HFFc6 (cell line): ENCODE measurements at places on chromosomes 3 and 15. TPM values are rescaled to one million over a fixed set of nuclear protein-coding genes. Genes with fewer than 3 reads are reported as not detected.

The TEX55 gene
- not detected in 3 replicates for total RNA-seq

The CCDC39 gene
- total RNA-seq: not detected in 3 replicates

The CDHR4 gene
- total RNA-seq: not detected in 3 replicates

The CPN2 gene
- 0.14 to 0.24 TPM (median 0.21 TPM) in 3 replicates for total RNA-seq

The TEX264 gene
- total RNA-seq: 39.2 to 57.8 TPM (median 55.0 TPM) in 3 replicates

The RTP3 gene
- not detected in 2 replicates for total RNA-seq

The SLC22A14 gene
- 0.15 to 0.17 TPM in 2 of 3 replicates, not detected in the other for total RNA-seq

The ROBO2 gene
- 0.09 to 0.23 TPM (median 0.18 TPM) in 3 replicates for total RNA-seq

- no peak for DNase-seq
Observed at GRCh38 chr15:39556461-39556860, 24.4 kb upstream of the THBS1 start.

GRCh38 chr3:14884665-14885064 is 62.7 kb upstream of the NR2C2 start:
- no peak for DNase-seq

GRCh38 chr3:96294143-96294542 is 520.3 kb upstream of the EPHA6 start:
- DNase-seq: no peak

DNA sequence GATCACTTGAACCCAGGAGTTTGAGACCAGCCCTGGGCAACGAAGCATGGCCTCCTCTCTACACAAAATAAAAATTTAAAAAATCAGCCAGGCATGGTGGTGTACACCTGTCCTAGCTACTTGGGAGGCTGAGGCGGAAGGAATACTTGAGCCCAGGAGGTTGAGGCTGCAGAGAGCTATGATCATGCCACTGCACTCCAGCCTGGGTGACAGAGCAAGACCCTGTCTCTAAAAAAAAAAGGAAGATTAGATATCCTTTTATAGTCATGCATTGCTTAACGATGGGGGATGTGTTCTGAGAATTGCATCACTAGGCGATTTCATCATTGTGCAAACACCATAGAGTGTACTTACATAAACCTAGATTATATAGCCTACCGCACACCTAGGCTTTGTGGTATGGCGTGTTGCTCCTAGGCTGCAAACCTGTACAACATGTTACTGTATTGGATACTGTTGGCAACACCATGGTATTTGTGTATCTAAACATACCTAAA is 12.6 kb downstream of the ALAS1 start:
- DNase-seq: no peak

DNA sequence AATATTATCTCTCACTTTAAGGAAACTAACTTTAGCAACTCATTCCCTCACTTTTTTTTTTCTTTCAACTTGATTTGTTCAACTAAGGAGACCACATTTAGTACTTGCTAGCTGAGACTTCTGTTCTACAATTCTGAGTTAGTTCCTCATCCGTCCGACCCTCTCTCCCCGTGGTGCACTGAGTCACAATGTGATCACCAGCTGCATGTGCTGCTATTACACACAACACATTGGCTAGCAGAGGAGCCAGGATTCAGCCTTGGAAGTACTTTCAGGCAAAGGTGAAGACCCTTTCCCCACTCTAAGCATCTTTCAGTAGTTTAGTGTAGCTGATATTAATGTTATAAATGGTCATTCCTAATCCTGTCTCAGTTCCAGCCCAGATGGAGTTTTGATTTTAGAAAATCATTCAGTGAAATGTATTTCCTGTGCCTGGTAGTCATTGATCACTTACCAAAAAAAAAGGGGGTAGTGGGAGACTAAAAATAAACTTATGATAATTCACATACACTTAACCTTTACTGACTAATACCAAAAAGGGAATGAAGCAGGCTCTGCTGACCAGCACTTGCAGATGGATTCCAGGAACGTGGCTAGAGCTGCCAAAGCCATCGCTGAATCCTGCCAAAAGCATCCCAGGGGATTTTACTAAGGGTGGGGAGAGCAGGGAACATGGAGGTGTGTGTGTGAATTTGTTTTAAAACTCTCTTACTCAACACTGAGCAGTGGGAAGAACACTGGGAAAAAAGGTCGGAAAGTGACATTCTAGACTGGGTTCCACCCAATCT is 424.8 kb downstream of the LPP start:
- DNase-seq: peak; percentile 39

GRCh38 chr3:8143186-8143585 is 358.4 kb upstream of the LMCD1 start:
- no peak for DNase-seq

- DNase-seq: no peak
Observed at GRCh38 chr3:164250923-164251322, 827.4 kb downstream of the SI start.

DNA sequence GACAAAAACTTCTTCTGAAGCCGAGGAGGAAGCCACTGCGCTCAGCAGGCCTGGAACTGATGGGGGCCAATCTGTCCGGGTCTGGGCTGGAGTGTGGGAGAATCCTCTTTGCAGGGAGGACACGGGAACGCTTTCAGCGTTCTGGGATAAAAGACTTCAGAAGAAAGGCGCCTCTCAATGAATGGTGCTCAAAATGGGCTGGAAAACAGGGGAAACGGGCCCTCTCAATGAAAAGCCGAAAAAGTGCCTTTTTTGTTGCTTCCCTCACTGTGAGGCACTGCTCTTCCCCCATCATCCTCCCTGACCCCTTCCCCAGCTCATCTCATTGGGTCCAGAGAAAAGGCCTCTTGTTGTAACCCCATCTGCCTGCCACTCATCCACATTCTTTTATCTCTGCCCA is 119.5 kb upstream of the LRIG1 start:
- no peak for DNase-seq

DNA sequence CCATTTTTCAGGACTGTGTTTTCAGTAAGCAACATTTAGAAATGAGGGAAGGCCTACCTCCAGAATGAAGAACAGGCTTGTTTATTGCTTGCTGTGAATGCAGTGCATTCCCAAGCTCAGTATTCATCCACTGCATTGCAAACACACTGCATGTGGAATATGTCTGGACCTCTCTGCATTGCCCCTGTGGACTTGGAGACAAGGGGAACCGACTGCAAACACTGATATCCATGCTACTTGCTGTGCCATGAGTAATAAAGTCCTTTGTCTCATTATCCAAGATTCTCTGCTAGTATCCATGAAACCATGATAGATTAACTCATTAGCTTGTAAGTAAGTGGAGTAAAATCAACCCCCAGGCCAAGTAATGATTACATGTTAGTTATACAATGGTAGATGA is 301.2 kb upstream of the NR2E3 start:
- no peak for DNase-seq

GRCh38 chr15:94027581-94027980 is 203.8 kb upstream of the MCTP2 start:
- peak; percentile 15 for DNase-seq

DNA sequence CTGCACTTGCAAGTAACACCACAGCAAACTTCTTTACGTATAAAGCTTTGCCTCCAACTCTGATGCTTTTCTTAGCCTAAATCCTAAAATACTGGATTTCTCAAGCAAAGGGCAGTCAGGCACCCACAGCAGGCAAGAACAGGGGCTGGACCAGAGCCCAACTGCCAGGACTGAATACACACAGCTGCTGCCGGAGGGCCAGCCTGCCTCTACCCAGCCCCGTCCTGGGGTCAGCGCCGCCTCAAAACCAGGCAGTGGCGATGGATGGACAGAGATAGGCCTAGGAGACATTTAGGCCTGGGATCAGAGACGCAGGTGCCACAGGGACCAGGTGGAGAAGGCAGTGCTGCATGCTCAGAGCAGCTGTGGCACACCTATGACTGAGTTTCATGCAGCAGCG is 47.6 kb upstream of the SEC61A1 start:
- no peak for DNase-seq

GRCh38 chr15:84773716-84774115 is 25.3 kb downstream of the ZNF592 start:
- no peak for DNase-seq

DNA sequence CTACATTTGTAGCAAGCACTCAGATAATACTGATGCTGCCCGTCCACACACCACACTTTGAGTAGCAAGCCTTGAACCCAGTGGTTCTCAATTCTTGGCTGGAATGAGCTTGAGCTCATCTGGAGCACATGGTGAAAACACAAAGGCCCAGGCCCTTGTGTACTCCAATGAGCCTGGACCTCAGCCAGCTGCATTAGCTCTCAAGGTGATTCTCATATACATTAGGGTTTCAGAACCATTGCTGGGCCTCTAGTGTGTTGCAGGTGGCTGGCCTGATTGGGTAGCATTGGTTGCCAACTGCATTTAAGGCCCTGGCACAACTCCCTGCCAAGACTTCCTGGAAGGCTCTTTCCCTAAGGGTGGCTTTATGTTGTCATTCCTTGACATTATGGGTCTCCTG is 23.4 kb upstream of the ZFAND6 start:
- DNase-seq: no peak

- DNase-seq: peak; percentile 28
Observed at GRCh38 chr3:152076148-152076547, 192.6 kb upstream of the MBNL1 start.

GRCh38 chr3:149512073-149512782 is 37.7 kb downstream of the TM4SF4 start:
- peak; percentile 59 for DNase-seq

DNA sequence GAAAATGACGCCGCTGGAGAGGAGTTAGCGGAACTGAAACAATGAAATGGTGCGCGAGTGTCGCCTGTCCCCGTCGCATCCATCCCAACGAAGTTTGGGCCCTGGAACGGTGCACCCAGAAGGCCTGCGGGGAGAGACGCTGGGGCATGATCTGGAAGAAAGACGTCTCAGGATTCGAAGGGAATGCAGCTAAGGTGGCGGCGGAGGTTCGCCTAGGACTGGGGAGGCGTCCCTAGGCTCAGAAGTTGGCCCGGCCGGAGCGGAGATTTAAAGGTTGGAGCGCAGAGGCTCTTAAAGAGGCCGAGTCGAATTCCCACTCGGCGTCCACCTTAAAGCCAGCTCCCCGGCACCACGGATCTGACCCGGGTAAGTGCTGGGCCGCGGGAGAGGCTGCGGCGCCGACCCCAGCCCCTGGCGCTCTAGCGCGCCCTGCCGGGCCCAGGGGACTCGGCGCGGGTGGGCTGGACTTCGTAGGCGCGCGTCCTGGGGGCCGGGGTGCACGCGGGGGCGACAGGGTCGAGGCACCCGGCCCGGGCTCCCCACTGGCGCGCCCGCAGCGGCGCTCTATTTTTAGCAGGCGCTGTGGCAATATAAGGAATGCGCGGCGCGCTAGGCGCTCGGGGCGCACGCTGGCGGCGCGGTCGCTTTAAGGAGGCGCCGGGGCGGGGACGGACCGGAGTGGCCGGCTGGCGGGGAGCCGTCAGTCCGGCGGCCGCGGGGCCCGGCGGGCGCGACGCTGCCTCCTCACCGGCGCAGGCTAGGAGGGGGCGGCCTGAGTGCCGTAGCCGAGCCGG is at the start of gene MRAS:
Gene MRAS (plus strand): TSS at position 620 of the 794 bp plus-strand sequence. CDS start 24,305 bp downstream, outside the sequence.
- peak; percentile 71 for DNase-seq

DNA sequence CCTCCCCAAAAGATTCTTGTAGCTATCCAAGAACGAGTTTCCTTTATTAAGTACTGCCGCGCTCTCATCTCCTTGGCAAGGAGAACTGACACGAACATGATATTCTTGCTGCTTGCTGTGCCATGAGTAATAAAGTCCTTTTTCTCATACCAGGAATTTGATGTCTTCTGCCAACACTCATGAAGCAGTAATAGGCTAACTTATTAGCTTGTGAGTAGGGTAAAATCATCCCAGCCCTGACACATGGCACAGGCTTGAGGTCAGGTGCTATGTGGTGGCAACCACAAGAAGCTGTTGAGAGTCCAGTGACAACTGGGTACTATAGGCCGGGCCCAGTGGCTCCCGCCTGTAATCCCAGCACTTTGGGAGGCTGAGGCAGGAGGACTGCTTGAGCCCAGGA is 22.7 kb upstream of the UBXN7 start:
- peak; percentile 15 for DNase-seq

DNA sequence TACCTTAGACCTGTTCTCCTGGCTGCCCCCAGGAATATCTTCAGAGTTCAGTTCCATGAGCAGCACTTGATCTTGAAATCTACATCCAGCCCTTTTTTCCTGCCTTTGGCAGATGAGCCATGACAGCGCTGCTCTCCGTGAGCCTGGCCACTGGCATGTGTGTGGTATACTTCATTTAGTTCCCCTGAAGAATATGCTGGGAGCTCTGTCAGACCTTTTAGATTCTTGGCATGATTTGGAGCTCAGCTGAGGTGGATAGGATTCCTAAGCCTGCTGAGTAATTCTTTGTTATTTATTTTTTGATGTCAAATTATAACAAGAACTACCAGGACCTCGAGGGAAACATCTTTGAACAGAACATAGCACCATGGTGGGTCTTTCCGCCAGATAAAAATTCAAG is 121.7 kb downstream of the EDEM1 start:
- peak; percentile 7 for DNase-seq
